Effector memory CD8-positive, alpha-beta T cell (primary cell): ENCODE measurements at places on chromosomes 11 and 22.

- DNase-seq, result no peak
- H3K36me3 ChIP-seq, result no peaks in the 10 kb centered on the region
- H3K4me1 ChIP-seq, result no peaks in the 10 kb centered on the region
- no peak overlapping the region for H3K4me3 ChIP-seq
- H3K27me3 ChIP-seq, result no peaks in the 10 kb centered on the region
Measured at GRCh38 chr22:48742556-48743343, 1084.9 kb downstream of the BRD1 start.

- peaks cover 60% of the 10 kb centered on the region for H3K27me3 ChIP-seq
- peaks cover 12% of the 10 kb centered on the region for H3K4me1 ChIP-seq
- no peaks in the 10 kb centered on the region for H3K36me3 ChIP-seq
Measured at GRCh38 chr11:129374081-129374992, 1.3 kb upstream of the BARX2 start.

DNA sequence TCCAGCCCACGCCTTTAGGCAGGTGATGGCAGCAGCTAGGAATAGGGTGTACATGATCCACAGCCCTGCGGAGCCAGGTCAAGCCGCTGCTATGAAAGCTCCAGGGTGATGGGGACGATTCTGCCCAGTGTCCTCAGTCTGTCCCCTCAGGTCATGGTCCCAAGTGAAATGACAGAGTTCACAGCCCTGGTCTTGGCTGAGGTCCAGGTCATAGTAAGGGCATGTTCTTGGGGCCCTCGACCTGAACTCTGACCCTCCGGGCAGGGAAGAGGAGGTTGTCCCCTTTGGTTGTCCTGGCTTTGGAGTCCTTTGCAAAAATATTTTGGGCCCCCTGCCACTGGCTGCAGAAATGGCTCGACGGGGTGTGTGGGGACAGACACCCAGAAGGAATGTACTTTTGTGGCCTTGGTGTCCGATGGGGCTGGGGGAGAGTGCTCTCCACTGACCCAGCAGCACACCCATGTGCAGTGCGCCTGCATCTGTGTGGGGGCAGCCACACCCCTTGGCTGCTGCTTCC is 7.3 kb downstream of the C22orf31 start:
- DNase-seq, result no peak
- H3K4me1 ChIP-seq, result no peaks in the 10 kb centered on the region
- H3K4me3 ChIP-seq, result no peak overlapping the region
- no peaks in the 10 kb centered on the region for H3K36me3 ChIP-seq
- H3K27me3 ChIP-seq, result peaks cover 5% of the 10 kb centered on the region
- no peak overlapping the region for H3K27ac ChIP-seq

DNA sequence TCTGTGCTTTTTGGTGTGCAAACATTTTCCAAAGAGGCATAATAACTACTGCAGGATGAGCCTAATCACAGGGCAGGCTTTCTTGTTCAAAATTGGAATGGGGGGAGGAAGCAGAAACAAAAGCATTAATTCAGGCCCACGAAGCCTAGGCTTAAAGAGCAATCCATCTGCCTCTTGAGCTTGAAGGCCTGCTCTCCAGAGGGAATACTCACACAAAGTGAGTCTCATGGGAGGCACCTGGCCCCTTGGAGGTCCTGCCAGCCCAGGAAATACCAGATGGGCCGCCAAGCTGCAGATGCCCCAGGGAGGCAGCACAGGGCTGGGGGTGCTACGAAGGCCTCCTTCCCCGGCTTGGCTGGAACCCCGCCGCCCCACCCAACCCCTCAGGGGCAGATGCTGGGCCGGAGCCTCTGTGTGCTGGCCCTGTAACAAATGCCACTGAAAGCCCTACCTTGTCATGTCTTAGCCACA is 39.3 kb upstream of the COMT start:
- H3K4me3 ChIP-seq, result no peak overlapping the region
- no peaks in the 10 kb centered on the region for H3K27me3 ChIP-seq
- DNase-seq, result no peak
- H3K36me3 ChIP-seq, result no peaks in the 10 kb centered on the region
- H3K4me1 ChIP-seq, result no peaks in the 10 kb centered on the region

GRCh38 chr22:49425356-49425755 is 402.3 kb downstream of the BRD1 start:
- no peak for DNase-seq
- H3K4me3 ChIP-seq, result no peak overlapping the region
- peaks cover 2% of the 10 kb centered on the region for H3K4me1 ChIP-seq
- no peaks in the 10 kb centered on the region for H3K36me3 ChIP-seq
- H3K27ac ChIP-seq, result no peak overlapping the region

DNA sequence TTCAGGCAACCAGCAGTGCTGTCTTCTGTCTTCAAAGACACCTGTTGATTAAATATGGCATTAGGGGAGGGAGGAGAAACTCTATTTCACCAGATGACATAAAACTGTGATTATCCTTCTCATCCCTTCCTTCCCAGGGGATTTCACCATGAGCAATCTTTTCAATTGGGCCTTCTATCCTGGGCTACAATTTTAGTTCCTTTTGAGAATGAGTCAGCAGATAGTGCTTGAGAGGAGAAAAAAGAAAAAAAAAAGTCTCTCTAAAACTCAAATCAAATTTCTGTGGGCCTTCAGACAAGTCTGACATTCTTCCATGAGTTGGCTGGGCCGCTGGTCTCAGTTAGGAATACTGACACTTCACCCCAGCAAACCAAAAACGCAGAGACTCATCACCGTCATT is 7.2 kb downstream of the FLI1 start:
- H3K4me1 ChIP-seq, result peaks cover 84% of the 10 kb centered on the region
- peak overlapping the region; percentile 52 for H3K27ac ChIP-seq
- peak overlapping the region; percentile 39 for H3K4me3 ChIP-seq
- DNase-seq, result no peak
